ENCODE measurements at places on chromosomes 6 and 20.

DNA sequence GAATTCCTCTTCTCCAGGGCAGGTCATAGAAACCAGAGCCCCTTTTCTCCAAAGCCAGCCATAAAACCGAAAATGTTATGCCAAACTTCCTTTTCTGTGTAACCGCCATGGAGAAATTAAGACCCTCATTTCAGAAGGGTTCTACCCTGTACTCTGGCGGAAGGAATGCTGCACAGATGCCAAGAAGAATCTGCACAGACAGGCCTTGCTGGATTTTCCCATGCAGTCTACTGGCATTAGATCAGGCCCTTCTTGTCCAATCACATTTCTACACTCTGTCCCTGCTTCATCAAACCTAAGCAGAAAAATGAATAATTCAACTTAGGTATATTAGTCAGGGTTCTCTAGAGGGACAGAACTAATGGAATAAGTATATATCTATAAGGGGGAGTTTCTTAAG lies 43.2 kb upstream of the MC3R start:
- DNase-seq = no peak

DNA sequence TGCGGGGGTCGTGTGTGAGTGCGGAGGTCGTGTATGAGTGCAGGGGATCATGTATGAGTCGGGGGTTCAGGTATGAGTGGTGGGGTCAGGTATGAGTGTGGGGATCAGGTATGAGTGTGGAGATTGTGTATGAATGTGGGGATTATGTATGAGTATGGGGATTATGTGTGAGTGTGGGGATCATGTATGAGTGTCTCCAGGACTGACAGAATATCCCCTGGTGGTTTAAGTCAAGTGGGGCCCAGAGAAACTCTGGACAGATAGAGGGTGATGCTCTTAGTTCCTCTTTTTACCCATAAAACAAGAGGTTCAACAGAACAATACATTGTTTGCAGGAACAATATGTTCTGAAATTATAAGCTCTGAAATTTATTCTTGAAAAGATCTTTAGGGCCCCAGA lies 131.9 kb downstream of the UST start:
- DNase-seq = no peak

- no peak for DNase-seq
Observed at GRCh38 chr6:33080127-33081089, 4.6 kb downstream of the HLA-DPB1 start.

DNA sequence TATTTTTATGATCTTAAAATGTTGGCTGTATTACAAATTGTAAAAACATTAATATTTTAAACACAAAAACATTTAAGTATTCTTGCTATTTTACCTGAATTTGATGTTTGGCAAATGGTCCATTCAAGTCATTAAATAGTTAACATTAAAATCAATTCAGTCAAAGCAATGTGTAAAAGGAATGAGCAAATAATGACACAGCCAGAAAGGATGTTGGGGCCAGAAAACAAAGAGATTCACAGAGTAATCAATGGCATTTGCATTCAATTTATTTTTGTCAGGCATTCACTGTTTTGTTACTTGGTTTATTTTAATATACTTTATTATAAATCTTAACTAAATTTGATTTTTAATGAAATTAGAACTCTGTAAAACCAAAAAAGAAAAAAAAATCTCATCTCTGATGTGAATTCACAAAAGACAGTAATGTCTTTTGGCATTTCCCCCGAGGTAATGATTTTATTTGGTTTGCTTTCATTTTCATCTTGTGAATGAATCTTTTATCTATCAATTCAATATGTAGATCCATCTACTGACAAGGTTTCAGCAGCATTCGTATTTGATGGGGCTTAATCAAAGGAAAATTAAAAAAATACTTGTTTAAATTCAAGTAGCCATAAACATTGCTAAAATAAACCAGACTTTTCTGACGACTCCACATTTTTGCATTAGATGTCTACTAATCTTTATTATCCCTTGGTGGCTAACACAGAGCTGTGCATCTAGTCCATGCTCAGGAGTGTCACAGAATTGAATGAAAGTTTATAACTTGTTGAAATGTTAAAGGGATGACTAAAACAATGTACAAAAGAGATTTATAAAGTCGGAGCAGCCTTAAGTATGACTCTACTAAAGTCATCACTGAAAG lies 866.7 kb upstream of the GJE1 start:
- no peak for DNase-seq

DNA sequence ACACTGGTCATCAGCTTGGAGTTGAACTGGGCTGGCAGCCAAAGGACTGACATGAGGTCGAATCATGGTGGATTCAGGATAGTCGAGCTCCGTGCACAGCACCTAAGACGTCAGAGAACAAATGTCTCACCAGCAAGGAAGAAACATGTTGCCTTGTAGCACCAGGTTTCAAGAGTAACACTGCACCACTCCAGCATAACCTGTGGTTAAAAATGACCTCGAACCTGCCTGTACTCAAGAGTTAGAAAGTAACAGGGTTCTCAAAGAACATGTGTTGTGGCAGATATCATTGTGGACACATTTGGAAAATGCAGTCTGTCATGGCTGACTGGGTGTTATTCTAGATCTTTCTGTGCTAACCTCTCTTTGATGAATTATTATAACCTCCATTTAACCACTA lies 511.6 kb downstream of the CDH26 start:
- no peak for DNase-seq

- DNase-seq = no peak
Observed at GRCh38 chr6:134822920-134823709, 126.8 kb downstream of the ALDH8A1 start.

DNA sequence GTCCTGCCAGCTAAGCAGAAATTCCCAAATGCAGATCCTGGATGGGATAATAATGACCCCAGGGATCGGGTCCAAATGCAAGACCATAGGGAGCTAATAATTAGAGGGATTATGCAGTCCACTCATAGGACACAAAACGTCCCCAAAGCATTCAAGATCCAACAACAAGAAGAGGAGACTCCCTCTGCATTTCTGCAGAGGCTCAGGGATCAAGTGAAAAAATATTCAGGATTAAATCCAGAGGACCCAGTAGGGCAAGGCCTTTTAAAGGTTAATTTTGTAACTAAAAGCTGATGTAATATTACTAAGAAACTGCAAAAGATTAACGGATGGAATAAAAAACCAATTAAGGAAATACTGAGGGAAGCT lies 22.2 kb downstream of the HLA-A start:
- no peak for DNase-seq

- DNase-seq = no peak
Observed at GRCh38 chr20:47672886-47673670, 112.2 kb downstream of the SULF2 start.

DNA sequence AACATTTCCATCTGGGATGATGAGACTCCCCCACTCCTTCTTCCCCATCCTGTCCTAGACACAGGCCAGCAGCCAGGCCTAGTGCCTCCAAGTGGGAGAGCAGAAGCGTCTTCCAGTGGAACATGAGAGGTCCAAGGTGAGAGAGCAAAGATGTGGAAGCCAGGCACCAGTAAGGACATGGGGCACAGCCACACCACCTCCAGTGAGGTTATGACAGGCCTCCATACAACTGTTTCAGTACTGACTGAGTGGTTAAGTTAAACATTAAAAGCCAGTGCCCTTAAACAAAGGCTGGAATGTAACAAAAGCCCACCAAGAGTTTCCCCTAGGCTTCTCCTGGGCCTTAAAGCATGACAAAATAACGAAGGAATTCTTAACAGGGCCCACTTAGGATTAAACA lies 5.3 kb downstream of the ZBTB24 start:
- no peak for DNase-seq

DNA sequence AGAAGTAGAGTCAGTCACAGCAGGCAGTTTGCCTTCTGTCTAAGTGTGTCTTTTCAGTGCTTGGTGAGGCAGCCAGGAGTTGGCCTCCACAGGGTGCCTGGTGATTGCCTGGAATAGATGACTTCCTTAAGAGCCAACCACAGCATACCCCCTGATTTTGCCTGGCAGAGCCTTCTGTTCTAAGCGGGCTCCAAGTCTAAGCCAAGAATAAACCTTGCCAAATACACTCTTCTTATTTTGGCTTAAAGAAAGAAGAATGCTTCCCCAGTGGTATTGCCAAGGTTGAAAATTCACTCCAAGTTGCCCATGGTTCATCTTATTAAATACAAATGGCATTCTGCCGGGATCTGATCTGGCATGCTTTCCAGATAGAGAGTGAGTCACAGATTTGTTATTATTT lies 1424.8 kb upstream of the EYS start:
- DNase-seq = no peak

DNA sequence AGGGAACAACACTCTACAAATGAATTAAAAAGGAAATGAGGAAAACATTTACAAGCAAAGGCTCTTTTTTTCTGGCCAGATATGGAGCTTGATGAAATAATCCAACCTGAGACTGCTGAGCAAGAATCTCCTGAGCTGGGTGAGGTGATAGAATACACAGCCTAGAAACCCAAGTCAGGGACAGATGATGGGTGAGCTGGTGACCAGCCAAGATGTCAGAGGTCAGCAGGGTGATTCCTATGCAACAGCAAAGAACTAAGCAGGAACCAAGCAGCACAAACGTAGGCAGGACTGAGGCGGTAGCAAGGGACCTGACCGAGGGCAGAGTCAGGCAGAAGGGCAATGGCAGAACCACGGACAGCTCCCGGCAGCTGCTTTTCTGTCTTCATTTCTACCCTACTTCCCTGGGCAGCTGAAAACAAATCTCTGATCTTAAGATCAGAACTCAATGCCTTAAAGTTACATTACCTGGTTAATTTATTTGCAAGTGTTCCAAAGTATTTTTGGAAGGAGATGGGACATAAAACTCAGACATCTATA lies 75.1 kb downstream of the CDC40 start:
- DNase-seq = no peak

GRCh38 chr20:12928358-12928754 lies 80.4 kb upstream of the SPTLC3 start:
- no peak for DNase-seq

- no peak for DNase-seq
Observed at GRCh38 chr6:109237077-109237985, 142.0 kb downstream of the CEP57L1 start.

GRCh38 chr20:63878899-63879663 lies 14.0 kb downstream of the TPD52L2 start:
- DNase-seq = no peak

DNA sequence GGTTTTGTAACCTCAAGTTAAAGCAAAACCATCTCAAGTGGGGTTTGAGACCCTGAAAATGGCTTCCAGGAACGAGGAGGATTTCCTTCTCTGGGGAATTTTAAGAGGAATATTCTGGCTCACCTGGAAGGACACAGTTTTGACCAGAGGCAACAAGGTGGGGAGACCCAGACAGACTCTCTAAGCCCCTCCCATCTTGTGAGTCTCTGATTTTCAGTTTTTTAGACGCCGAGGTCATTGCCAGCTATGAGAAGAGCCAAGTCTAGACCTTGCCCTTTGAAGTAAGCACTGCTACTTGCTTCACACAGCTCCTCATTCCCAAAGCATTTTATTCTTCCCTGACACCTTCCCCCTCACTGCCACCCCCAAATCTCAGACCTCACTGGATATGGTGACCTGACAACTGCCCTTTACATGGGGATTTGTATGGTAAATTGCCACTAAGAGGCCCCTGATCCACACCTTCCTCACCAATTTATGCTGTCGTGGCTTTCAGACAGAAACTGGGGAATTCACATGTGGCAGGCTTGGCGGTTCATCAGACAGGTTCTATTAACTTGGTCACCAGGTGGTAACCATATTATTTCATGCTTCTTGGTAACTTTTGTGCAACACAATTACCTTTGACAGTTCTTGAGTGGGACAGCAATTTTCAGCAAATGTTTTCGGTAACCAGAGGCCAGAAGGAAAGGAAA lies 116.2 kb downstream of the ISM1 start:
- DNase-seq = no peak

DNA sequence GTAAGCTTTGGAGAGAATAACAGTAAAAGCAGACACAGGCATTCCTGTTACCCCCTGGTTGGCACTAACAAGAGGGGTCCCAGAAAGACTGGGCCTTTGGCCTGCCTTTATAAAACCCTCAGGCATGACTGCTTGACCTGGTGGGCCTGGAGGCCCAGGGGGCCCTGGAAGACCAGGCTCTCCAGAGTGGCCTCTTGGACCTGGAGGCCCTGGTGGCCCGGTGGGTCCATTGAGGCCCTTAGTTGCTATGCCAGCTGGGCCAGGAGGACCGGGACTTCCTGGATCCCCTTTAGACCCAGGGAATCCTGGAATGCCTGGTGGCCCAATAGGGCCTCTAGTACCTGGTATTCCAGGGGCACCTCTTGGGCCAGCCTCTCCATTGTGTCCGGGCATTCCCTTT lies 5.5 kb downstream of the COL10A1 start:
- no peak for DNase-seq

DNA sequence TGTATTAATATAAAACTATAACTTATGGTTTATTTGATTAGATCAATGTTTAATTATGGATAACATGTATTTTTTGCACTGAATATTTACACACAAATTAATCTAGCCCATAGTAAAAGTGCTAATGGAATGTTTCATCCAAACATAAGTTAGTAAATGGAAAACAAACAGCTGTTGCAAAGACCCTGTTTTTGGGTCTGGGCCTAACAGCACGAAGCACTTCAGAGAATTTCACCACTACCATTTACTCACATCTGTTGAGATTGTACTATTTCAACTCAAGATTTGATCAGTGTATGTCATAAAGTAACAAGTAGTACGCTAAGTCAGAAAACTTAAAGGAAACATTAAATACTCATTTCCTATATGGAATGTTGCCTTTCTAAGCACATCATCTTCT lies 359.6 kb downstream of the LAMA2 start:
- no peak for DNase-seq

DNA sequence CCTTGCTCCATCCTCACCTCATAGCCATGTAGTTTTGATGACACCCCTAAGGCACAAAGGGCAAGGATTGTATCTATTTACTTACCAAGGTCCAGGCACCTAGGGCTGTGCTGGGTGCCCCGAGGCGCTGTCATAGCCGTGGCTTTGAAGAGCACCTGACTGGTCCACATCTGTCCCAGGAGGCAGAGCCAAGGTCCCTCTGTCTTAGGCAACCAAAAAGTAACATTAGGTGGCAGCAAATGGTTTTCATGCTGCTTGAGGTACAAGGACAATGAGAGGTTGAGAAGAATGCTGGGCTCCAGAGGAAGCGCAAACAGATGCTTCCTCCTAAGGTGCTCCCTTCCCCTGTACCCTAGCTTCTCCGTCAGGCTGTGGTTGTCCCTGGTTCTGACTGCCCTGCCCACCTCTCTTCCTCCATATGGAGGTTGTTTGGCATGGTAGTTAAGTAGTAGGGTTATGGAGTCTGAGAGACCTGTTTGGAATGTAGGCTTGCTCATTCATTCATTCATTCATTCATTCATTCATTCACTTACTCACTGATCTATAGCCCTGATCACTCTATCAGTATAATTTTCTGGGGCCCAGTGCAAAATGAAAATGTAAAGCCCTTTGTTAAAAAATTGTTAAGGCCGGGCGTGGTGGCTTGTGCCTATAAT lies 3.0 kb upstream of the UQCC2 start:
- no peak for DNase-seq

DNA sequence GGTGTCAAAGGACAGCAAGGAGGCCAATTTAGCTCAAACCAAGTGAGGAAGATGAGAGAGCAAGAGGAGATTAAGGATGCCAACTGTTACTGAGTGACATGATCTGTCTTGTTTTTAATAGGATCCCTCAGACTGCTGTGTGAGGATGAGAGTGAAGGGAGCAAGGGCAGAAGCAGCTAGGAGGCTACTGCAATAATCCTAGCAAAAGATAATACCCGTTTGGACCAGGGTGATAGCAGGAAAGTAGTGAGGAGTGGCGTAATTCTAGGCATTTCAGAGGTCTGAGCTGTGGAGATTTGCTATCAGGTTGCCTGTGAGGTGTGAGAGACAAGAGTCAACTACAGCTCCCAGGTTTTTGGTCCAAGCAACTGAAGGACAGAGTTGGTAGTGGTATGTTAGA lies 14.7 kb downstream of the UBE2V1 start:
- no peak for DNase-seq
